HL-60 (cell line): ENCODE measurements at places on chromosomes 1 and 21.

- no peak for DNase-seq
These were observed 1.3 kb downstream of the ZNF644 start for GRCh38 chr1:91020486-91020885.

GRCh38 chr1:81590171-81590570 lies 210.6 kb upstream of the ADGRL2 start:
- no peak for DNase-seq

GRCh38 chr21:41668686-41669532 lies 97.9 kb downstream of the RIPK4 start:
- DNase-seq = no peak

- DNase-seq = peak; percentile 44
These were observed 15.7 kb downstream of the TFF3 start for GRCh38 chr21:42299324-42300044.

DNA sequence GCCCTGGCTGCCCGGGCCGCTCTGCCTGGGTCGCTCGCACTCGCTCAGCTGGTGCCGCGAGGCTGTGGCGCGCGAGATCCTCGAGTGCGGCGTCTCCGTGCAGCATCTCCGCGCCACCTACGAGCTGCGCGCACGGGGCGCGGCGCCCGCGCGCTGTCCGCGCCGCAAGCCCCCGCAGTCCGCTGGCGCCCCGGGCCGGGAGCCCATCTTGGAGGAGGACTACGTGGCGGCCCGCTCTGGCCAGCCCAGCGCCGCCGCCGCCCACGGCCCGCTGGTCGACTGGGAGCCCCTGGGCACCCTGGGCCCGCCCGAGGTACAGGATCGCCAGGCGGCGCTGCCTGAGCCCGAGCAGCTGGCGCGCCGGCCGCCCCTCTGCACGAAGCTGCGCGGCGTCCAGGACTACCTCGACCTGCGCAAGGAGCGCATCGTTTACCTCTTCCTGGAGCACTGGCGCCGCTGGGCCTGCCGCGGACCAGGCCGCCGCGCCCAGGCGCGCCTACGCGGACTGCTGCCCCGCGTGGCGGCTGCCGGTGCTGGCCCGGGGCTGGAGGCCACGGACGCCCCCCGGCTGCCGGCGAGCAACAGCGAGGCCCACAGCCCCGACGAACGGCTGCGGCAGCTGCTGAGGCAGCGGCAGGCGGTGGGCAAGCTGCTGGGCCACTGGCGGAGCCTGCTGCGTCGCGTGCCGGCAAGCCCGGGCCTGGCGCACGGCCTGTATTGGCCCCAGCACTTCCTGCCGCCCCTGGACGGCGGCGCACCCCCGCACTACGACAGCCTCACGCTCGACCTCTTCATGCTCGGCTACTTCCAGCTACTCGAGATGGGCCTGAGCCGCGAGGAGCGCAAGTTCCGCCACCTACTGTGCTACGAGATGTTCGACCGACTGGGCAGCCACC lies 10.9 kb downstream of the TNFRSF25 start:
- DNase-seq = no peak

GRCh38 chr21:44461005-44461404 lies 5.7 kb downstream of the LRRC3 start:
- DNase-seq = no peak

GRCh38 chr1:155261493-155261851 lies 688 bp downstream of the SCAMP3 start:
- peak; percentile 26 for DNase-seq

- no peak for DNase-seq
These were observed 3.4 kb upstream of the PSMG1 start for GRCh38 chr21:39186676-39187075.

- no peak for DNase-seq
These were observed 16.1 kb upstream of the GSTM4 start for GRCh38 chr1:109639841-109640184.

GRCh38 chr1:90850898-90851710 lies 134.0 kb upstream of the BARHL2 start:
- DNase-seq = peak; percentile 69

GRCh38 chr1:98702976-98703375 lies 41.5 kb downstream of the SNX7 start:
- DNase-seq = no peak

GRCh38 chr1:236108027-236108648 lies 34.2 kb upstream of the GPR137B start:
- DNase-seq = no peak

DNA sequence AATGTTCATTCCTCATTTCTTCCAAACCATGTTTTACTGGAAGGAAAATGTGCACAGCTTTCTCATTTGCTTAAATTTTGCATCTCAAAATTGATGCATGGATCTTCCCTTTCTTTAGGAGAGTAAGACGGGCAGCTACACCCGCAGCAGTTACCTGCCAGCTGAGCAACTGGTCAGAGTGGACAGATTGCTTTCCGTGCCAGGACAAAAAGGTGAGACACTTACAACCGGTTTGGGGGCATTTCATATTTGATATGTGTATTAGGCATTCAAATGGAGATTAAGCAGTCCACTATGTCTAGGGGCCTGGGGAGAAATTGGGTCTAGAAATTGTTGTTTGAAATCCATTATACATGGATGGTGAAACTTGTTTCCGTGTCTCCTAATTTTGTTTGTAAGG lies 12.9 kb downstream of the C8A start:
- no peak for DNase-seq

- no peak for DNase-seq
These were observed 3.0 kb downstream of the DUSP23 start for GRCh38 chr1:159783724-159784123.

- no peak for DNase-seq
These were observed 10.5 kb upstream of the SRP9 start for GRCh38 chr1:225766967-225767633.

- DNase-seq = no peak
These were observed 6.0 kb downstream of the LORICRIN start for GRCh38 chr1:153265457-153265856.

DNA sequence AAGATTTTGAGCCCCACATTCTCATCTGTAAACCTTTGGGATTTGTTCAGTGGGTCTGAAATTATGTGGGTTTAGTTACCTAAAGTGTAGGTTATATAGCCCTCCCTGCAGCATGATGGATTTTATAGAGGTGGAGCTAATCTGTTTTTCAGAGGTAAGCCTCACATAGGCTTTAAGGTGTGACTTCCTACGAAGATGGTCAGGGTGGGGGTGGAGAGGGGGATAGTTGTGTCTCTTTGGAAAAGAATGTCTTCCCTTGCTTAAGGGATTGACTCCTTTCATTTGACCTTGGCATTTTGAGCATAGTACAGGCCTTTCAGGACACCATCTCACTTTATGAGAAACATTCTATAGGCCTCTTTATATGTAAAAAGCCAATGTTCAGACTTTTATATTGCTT lies 3.4 kb downstream of the CACHD1 start:
- DNase-seq = no peak

GRCh38 chr1:208615371-208615770 lies 371.2 kb upstream of the PLXNA2 start:
- no peak for DNase-seq

- no peak for DNase-seq
These were observed 685.0 kb downstream of the ADGRL2 start for GRCh38 chr1:82485591-82486369.

DNA sequence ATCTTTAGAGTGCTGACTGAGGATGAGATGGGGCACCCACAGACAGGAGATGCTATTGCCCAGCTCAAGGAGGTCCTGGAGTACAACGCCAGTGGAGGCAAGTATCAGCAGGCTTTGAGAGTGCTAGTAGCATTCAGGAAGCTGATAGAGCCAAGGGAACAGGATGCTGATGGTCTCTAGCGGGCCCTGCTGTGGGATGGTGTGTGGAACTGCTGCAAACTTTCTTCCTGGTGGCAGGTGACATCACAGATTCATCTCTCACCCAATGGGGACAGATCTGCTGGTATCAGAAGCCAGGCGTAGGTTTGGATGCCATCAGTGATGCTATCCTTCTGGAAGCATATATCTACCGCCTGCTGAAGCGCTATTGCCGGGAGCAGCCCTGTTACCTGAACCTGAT lies 609.8 kb upstream of the NCAM2 start:
- DNase-seq = no peak

GRCh38 chr1:3038571-3039181 lies 17.4 kb downstream of the ACTRT2 start:
- DNase-seq = no peak

GRCh38 chr1:170657275-170657853 lies 6.6 kb upstream of the PRRX1 start:
- DNase-seq = no peak

GRCh38 chr1:194076646-194077045 lies 890.2 kb upstream of the B3GALT2 start:
- no peak for DNase-seq

DNA sequence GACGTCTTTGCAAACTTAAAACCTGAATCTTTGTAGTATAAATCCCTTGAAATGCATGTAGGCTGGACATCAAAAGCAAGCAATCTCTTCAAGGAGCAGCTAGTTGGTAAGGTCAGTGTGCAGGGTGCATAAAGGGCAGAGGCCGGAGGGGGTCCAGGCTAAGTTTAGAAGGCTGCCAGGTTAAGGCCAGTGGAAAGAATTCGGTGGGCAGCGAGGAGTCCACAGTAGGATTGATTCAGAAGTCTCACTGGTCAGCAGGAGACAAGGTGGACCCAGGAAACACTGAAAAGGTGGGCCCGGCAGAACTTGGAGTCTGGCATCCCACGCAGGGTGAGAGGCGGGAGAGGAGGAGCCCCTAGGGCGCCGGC lies 390 bp upstream of the PCSK9 start:
- DNase-seq = no peak

- no peak for DNase-seq
These were observed 502 bp downstream of the VANGL2 start for GRCh38 chr1:160400646-160401486.

DNA sequence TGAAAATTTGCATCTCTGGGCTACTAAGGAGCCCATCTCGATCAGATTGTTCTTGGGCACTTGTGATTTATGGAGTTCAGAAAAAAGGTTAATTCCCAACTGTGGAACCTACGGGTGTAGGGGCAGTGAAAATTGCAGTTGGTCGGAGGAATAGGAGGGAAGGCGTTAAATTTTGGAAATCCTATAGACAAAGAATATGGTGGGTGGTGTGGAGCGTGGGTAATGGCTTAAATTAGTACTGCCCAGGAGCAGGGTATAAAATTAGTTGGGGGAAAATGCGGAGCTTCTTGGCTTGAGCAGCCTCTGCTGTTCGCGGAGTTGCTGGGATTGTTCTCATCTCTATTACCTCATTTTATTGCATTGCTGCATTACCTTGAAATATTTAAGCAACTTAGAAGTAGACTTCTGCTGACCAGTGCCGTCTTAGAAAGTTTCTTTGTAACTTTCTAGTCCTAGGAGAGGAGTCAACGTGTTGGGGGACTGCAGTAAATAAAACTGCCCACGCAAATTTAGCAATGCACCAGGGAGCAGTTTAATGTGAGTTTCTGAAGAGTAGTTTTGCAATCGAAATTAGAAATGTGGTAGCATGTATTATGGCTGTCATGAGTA lies 514 bp downstream of the S1PR1 start:
- DNase-seq = no peak

GRCh38 chr1:96130432-96130831 lies 591.2 kb upstream of the PTBP2 start:
- no peak for DNase-seq
